NCI-H2107 (cell line): ENCODE measurements at places on chromosomes 11 and 22.

DNA sequence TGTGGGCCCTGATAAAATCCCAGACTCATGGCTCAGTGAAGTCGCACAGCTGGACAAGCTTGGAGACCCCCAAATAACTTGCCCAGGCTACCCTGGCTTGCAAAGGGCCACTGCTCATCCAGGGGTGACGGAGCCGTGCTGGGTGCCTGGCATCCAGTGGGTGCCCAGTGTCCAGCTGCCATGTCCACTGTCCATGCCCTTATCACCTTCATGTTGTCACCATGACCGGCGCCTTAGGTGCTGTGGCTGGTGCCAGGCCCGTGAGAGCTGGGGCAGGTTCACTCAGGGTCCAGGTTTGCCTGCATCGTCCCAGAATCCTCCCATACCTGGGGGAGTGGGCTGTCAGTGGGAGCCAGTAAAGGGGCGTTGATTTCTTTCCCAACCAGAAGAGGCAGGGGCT, 57.4 kb downstream of the LRP5 start:
- DNase-seq: no peak

DNA sequence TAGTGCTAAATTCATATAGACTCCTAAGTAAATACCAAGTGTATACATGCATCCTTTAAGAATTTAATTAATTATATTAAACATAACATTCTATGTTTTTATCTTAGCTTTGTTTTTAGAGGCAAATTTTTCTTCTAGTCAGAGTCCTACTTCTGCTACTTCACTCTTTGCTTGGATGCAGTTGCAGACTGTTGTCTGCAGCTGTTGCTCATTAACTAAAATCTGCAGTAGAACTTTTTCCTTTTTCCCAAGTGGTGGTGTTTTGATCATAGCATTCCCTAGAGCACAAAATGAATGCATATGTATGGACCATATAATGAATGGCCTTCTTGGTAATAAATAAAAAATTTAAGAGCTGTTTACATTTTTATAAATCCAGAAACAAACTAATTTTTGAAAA, 198.3 kb downstream of the CASP12 start:
- no peak for DNase-seq

- no peak for DNase-seq
Observed at GRCh38 chr22:39214383-39215069, 30.3 kb downstream of the PDGFB start.

DNA sequence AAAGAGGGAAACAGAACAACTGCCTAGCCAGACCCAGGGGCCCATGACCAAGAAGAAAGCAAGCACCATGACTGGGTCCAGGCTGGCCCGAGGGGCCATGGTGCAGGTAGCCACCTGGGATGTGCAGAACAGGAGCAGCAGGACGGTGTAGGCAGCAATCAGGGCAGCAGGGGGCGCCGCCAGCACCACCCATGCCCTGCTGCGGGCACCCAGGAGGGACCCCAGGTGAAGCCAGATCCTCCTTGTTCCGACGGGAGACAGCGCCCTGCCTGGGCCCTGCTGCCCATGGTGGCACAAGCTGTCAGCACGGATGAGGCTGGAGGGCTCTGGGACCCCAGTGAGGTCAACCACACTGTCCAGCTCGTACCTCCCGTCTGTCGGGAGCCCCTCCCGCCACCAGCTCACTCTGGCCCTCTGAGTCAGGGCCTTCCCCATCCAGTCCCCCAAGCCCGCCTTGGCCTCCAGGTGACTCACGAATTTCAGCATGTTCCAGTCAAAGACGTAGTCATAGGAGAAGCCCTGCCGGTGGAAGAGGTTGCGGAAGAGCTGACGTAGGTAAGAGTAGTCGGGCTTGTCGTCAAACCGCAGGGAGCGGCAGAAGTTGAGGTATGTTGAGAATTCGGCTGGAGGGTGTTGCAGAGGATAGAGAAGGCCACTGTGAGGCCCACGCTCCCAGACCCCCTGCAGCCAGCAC, 18.8 kb downstream of the CSNK1E start:
- DNase-seq: no peak

- no peak for DNase-seq
Observed at GRCh38 chr11:125593114-125593820, 615 bp downstream of the STT3A start.

GRCh38 chr11:12599408-12600143, 74.6 kb upstream of the TEAD1 start:
- no peak for DNase-seq

- DNase-seq: no peak
Observed at GRCh38 chr11:36011574-36011973, 67.7 kb downstream of the LDLRAD3 start.

- DNase-seq: no peak
Observed at GRCh38 chr11:3159296-3160190, 5.6 kb downstream of the OSBPL5 start.

GRCh38 chr22:26885441-26886261, 228.3 kb downstream of the MIAT start:
- DNase-seq: no peak

GRCh38 chr11:94469416-94469815, 24.2 kb downstream of the MRE11 start:
- no peak for DNase-seq
